ENCODE measurements at places on chromosomes 4 and X.

DNA sequence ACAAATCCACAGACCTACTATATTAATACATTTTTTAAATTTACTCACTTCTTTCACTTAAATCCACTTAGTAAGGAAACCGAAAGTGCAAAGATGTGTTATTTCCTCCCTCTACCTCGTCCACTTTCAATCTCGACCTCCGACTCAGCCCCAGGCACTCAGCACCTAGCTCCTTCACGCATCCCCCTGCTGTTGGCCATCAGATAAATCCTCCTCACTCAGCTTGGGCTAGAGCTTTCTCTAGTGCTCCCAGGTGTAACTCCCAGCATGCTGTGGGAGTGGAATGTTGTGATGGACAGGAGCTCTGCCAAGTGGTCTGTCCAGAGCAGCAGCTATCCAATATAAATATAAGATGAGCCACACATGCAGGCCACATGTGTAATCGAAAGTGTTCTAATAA, 26.7 kb upstream of the TEC start:
- no peak for DNase-seq

DNA sequence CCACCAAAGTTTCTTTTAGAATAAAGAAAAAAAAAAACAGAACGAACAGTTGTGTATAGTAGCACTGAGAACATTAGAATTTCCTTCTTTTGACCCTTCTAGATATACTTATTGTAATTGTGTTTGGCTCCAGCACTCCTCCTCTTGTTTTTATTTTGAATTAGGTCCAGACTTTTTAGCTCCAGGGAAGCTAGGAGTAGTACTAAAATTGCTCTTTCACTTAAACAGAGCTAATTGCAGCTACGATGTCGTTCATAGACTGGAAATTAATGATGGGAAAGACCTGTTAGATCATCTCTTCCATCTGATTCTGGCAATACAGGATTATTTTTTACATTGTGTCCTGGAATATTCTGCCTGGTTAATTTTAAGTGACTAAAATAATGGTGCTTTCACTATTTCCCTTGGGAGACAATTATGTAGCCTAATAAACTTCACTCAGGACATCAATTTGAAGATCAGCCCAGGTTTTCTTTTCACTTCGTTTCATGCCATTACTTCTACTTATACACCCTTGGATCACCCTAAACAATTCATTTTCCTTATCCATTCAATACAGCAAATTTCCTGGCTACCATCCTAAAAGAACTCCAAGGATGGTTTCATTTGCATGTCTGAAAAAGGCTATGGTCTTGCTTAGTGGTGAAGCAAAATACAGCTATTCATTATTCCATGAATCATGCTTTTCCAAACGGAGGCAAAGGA, 480.8 kb upstream of the TECRL start:
- DNase-seq: no peak

GRCh38 chr4:8905773-8906667, 34.4 kb upstream of the HMX1 start:
- no peak for DNase-seq

DNA sequence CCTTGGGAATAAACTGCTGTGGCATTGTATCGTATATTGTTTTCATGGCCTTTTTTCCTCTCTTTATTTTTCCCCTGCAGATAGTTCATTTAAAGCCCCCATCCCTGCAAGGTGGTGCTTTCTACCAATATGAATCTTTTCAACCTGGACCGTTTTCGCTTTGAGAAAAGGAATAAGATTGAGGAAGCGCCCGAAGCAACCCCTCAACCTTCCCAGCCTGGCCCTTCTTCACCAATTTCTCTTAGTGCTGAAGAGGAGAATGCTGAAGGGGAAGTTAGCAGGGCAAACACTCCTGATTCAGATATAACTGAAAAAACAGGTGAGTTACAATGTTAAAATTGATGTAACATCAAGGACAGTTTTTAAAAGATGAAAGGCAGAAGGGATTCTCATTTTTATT, 601 bp downstream of the SMARCAD1 start:
- no peak for DNase-seq

DNA sequence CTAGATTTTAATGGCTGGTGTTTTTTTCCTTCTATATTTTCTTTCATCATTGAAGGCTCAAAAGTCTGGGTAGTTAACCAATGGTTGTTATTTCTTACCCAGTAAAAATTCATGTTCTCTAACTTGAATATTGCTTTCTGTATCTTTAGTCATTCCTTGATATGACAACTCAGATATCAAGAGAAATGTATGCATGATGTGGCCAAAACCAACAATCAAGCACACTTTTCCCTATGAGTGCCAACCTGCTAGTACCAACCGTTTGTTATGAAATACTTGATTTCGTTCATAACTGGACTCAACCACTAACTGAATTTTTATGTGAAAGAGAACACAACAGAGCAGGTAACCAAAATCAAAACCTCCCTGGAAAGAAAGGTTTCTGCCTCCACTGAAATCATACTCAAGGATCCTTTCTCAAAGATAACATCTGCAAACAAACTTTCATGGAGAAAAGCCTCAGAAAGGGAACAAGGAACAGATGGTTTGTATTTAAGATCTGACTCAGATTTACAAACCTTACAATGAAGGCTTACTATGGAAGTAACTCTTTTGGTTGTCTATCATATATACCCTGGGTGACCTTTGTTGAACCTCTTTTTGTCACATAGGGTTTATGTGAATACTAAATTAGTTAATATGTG, 8.3 kb upstream of the VEGFC start:
- DNase-seq: no peak

- DNase-seq: no peak
These were observed 502.4 kb downstream of the NLGN4X start for GRCh38 chrX:5726224-5726623.

DNA sequence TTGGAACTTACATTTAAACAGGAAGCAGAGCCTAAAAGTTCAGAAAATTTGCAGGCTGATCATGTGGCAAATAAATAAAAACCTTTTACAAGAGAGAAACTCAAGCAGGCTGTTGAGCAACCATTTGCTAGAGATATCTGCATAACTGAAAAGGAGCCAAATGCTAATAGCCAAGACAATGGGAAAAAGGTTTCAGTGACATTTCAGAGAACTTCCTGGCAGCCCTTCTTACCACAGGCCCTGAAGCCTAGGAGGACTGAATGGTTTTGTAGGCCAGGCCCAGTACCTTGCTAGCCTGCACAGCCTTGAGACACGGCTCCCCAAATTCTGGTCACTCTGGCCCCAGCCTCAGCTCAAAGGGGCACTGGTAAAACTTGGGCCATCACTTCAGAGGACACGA, 945.1 kb downstream of the ADGRL3 start:
- no peak for DNase-seq

DNA sequence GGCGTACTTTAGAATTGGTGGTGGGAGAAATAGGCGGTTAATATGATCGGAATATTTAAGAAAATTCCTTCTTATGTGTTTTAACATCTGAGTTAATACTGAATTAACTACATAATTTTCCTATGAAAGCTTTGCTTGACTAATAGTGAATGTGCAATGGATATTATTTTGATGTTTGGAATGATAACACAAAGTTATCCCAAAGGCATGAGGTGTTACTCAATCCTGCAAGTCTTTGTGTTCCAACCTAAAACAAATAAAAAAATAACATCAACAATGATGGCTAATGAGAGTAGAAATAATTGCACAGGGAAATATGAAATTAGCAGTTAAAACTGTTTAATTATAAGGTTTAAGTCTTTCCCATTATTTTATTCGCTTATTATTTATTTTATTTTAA, 183.6 kb upstream of the ARSJ start:
- no peak for DNase-seq

DNA sequence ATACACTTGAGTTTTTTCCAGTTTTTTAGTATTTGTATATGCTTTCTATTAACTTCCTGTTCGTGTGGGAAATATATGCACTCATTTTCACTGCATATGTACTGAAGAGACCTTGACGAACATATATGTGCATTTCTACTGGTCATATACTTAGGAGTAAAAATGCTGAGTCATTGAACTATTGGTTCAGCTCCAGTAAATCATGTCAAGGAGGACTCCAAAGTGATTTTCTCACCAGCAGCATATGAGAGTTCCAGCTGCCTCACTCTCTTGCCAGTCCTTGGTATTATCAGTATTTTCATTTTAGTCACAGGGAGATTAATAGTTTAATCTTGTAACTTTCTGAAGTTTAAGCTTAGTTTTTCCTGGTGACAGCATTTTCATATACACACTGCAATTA, 2750.2 kb downstream of the ARAP2 start:
- DNase-seq: no peak

GRCh38 chrX:100623001-100623400, 13.6 kb downstream of the TSPAN6 start:
- no peak for DNase-seq

DNA sequence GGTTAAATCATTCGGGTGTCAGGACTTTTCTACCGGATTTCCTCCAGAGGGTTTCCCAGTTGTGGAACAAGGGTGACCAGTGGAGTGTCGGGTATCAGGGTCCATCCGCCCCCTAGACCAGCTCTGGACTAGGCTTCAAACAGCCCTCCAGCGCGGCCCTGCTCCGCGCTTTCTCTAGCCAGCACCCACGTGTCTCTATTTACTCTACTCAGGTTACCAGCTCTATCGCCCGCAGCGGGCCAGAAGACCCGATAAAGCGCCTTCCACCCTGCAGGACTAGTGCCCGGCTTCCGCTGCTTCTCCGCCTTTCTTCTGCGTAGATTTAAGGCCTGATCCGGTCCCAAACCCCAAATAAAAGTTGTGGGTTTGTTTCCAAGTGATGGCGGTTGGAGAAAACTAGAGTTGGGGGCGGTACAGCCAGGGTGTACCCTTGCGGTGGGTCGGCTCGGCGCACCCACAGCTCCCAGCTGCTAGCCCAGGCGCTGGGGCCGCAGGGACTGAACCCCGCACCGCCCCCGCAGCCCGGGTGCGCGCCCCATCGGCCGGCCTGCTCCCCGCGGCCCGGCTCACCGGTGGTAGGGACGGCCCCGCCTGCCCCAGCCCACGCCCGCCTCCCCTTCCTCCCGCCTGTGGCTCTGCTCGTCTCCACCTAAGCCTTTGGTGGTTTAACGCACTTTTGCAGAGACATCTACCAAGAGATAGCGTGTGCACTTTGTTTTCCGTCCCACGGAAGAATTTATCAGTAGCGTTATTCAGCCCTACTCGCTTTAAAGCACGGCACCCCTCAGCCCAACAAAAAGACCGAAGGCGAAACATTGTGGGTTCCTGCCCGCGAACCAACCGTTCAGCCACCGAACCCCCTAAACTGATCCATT, 2.1 kb downstream of the LEF1 start:
- DNase-seq: no peak

- DNase-seq: no peak
These were observed at the start of gene DDIT4L for GRCh38 chr4:100189820-100190642. DDIT4L (minus strand) TSS chr4:100190468; CDS start chr4:100189983, 485 bp downstream.

- DNase-seq: no peak
These were observed 23.8 kb downstream of the CXCL1 start for GRCh38 chr4:73892966-73893365.

DNA sequence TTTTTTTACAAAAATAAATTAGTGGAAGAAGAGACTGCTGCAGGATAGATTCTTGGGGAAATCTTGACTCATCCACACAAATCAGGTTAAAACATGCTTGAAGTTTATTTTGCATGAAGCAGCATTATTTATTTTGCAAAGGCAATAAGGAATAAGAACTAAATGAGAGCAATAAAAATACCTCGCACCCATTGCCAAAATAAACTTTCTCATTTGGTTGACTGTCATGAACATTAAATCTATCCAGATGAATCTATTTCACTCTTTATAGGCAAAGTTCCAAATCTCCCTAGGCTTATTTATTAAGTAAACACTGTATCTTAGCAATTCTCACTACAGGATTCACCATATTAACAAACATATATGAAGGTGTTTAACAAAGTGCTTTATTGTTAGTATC, 58.9 kb downstream of the HOPX start:
- no peak for DNase-seq

GRCh38 chr4:15703439-15703838, 574 bp downstream of the BST1 start:
- no peak for DNase-seq

- DNase-seq: no peak
These were observed 2.7 kb downstream of the FAT4 start for GRCh38 chr4:125317525-125317877.
